ENCODE measurements at places on chromosomes 1 and 21.

DNA sequence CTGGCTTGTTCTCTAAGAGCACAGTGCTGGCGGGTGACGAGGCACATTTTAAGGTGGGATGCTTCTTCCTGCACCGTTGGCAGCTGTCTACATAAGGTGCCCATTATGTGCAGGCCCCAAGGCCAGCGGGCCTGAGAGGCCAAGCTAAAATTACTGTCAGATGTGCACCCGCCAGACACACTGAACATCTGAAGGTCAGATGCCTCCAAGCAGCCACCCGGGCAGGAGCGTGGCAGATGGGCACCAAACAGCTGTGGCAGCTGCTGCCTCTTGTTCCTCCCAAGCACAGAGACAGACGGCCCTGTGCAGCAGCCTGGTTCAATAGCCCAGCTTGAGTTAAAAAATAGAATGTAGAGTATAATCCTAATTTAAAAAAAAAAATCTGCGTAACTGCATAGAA lies 211.9 kb upstream of the EDN2 start:
- no peak for DNase-seq

DNA sequence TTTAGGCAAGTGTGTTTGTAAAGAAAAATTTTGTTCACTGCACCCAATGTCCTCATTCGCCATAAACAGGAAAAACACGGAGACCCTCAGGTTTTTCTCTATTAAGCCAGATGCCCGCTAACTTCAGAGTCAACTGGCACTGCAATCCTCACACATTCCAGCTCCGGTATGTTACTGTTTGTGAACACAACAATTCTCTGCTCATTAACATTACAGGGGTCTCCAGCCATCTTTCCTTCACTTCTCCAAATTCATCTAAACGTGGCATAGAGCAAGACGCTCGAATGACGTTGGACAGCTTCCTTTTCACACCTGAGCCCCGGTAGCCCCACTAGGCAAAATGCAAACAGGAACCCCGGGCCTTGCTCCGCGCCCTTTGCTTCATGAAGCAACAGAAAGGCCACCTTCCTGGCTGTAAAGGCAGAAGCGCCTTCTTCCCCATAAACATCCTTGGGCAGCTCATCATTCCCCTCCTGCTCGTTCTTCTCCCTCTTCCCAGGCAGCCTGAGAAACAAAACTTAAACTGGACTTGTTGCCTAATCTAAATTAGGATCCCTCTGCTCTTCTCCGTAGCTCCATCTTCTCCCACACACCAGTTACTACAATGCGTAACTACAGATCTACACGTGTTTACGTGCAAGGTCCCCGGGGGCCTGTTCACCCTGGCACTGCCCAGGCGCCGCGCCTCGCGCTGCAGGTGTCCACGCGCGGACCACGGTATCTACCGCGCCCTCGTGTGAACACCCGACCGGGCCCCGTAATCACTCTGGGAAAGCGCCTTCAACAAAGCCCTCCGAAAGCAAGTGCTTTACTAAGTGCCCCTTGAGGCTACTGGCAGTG lies 1.2 kb downstream of the LBR start:
- DNase-seq: no peak

GRCh38 chr1:180953291-180954004 lies 40.8 kb downstream of the KIAA1614 start:
- no peak for DNase-seq

GRCh38 chr1:9181990-9182783 lies 52.4 kb upstream of the H6PD start:
- DNase-seq: no peak

GRCh38 chr1:116739371-116740012 lies 14.7 kb upstream of the CD2 start:
- DNase-seq: no peak

- peak; percentile 81 for DNase-seq
Measured at GRCh38 chr1:205928317-205928716, 14.9 kb downstream of the SLC26A9 start.

DNA sequence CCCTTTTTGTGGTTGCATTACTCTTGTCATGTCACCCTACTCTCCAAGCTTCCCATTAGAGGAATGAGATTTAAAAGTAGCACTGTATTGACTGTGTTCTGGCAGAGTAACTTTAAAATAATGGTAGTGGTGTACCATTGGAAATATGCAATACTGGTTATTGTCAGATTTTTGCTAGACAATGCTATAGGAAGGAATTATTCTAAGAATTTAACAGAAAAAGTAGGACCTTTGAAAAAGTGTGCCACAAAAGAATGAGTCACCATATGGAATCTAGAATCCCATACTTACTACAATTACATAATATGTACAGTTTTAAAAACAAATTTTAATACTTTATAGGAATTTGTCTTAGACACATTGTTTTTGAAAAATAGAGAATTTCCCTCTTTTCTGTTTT lies 13.8 kb downstream of the MIER1 start:
- no peak for DNase-seq
